CD4-positive, alpha-beta T cell treated with Interleukin-15 for 1 hour (primary cell): ENCODE measurements at places on chromosomes 12 and 14.

DNA sequence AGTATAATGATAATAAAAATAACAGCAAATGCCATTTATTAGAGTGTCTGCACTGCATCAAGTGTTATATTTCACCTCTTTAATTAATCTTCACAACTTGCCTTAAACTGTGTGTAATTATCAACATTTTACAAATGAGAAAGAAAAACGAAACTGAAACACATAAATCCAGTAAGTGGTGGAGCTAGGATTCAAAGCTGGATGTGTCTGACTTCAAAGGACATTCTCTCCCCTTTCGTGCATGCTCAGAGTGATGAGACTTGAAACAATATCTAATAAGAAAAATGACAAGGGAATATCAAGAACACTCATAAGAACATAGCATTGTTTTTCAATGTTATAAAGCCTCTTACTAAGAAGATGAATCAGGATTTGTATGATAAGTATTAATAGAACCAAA lies 78.8 kb downstream of the DUSP6 start:
- DNase-seq: no peak

DNA sequence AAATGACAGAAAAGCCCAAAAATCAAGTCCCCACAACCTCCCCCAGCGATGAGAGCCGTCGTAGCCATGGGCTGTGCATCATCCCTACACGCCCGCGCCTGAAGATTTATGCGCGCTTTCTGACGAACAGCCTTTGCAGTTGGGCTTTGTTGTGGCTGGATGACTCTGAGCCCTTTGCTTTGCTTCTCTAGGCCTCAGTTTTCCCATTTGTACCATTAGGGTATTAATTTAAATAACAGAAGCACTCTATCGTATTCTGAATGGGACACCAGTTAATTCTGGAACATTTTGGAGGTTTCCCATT lies 24.2 kb downstream of the SFSWAP start:
- no peak for DNase-seq

DNA sequence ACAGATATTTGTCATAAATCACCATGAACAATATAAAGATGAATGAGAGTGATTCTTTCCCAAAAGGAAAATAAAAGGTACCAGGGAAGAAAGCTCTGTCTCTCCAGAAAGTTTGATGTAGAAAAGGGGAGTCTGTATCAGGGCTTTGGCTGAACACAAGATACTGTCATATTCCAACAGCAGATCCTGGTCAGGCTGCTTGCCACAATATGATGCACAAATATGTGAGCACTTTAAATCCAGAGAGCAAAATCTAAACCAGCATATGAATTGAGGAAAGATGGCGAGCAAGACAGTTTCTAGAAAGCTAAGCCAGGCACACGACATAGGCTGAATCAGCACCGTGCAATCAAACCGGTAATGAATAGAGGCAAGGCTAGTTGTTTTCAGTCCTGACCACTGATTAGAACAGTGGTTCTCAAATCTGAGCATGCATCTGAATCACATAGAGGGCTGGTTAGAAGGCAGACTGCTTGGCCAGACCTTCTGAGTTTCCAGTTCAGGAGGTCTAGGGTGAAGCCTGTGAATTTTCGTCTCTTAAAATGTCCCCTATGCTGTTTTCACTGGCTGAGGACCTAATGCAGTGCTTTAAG lies 60.7 kb downstream of the PLCZ1 start:
- no peak for DNase-seq

GRCh38 chr12:123134271-123134671 lies 16.6 kb downstream of the PITPNM2 start:
- no peak for DNase-seq

- no peak for DNase-seq
Observed at GRCh38 chr14:74733221-74733620, 20.3 kb downstream of the FCF1 start.

DNA sequence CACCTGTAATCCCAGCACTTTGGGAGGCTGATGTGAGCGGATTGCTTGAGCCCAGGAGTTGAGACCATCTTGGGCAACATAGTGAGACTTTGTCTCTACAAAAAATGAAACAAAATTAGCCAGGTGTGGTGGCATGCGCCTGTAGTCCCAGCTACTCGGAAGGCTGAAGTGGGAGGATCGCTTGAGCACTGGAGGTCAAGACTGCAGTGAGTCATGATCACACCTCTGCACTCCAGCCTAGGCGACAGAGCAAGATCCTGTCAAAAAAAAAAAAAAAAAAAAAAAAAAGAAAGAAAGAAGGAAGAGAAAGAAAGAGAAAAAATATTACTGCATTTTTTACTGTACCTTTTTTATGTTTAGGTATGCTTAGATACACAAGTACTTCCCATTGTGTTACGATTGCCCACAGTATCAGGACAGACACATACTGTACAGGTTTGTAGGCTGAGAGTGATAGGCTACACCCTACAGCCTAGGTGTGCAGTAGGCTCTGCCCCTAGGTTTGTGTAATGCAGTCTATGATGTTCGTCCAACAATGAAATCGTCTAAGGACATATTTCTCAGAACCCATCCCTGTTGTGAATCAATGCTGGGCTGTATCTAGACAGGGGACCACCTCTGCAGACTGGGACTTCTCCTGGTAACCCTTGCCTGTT lies 160.4 kb upstream of the PWP1 start:
- no peak for DNase-seq

- DNase-seq: peak; percentile 86
Observed at GRCh38 chr14:102928412-102929240, 6.2 kb downstream of the AMN start.

GRCh38 chr12:99505805-99506204 lies 141.7 kb upstream of the GARIN6 start:
- no peak for DNase-seq

DNA sequence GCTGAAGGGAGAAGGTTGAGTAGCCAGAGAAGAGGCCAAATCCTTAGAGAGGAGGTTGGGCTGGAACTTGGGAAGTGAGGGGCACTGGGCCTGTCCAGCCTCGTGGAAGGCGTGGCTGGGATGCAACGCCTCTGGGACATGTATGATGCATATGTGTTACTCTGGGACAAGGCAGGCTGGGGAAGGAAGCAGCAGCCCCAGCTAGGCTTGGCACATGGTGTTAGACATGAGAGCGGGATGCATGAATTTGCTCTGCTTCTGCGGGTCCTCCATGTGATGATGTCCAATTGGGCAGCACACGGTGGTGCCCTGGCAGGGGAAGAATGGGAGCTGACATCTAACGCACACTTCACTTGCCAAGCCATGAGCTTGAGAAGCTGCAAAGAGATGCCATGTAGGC lies 21.3 kb downstream of the PLEKHH1 start:
- no peak for DNase-seq

DNA sequence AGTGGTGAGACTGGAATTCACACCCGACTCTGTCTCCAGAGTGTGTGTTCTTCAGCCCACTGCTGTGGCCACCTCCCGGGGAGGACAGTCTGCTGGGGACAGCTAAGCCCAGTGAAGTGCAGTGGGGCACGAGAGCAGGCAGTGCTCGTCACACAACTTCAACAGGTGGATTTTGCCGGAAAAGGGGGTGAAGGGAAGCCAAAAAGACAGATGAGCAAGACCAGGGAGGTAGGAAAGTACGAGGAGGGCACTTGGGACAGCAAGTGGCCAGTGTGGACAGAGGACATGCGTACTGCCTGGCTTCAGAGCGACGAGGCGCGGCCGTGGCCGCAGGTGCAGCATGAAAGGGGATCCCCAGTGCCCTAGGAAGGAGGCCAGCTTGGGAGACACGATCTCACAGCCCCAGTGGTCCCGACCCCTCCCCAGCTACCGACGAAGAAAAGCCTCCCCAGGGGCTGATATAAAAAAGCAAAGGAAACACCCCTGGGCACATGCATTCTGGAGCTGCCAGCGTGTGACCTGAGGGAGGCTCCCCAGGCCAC lies 96.1 kb downstream of the FBXL14 start:
- no peak for DNase-seq

DNA sequence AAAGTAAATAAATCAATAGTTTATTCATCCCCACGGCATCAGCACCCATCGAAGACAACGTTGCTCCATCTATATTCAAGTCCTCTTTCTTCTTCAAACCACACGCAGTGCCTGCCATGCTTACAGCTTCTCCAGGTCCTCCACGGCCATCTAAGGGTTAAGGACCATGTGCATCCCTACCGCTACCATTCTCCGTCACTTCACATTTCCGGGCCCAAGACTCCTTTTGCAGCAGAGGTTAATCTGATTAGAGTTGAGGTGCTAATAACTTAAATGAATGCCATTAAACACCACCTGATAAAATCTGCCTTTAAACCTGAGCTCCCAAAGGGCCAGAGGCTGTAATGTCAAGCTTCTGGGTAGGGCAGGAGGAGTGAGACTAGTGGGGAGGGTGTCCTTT lies 79.7 kb upstream of the CCND2 start:
- DNase-seq: no peak

DNA sequence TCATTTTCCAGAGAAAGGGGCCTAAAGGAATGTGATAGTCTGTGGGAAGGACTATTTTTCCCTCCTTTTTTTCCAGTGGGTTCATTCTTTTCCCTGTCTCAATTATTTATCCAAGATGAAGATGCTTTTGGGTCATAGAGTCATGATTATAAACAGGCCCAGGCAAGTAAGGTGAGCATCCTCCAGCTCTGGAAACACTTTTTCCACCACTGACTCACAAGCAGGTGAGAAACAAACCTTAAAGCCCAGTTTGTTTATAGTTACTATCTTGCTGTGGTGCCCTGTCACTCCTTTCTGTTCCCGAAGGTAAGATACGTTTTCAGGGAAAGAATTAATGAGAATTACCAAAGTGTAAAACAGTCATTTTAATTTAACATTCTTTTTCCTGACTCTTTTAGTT lies 107.7 kb upstream of the IFNG-AS1 start:
- DNase-seq: no peak

- peak; percentile 26 for DNase-seq
Observed at GRCh38 chr12:89882050-89882449, 173.4 kb upstream of the ATP2B1 start.

DNA sequence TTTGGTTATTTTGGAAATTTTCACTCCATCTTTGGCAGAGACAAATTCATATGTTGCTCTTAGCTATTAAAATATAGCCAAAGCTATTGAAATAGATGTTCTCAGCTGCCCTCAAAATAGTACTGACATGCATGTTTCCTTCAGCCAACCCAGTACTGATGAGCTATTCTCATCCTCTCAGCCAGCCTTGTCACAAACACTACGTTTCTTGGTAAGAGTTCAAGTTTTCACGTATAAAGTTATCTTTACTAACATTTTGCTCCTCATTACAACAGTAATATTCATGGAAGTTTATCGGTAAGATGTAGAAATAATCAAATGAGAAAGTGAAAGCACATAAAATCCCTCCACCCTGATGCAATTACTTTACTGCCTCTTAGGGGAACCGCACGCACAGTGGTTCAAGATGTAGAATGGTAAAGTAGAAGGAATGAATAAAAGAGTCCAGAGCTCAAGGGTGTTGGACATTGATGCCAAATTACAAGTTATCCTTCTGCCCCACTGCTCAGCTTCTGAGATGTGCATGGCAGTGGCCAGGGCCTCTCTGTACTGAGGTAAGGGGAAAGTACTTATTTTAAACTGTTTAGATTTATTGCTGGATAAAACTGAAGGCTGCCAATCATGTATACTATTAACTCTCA lies 20.7 kb downstream of the GCH1 start:
- no peak for DNase-seq

GRCh38 chr12:93741659-93742109 lies 64.5 kb downstream of the CRADD start:
- no peak for DNase-seq

DNA sequence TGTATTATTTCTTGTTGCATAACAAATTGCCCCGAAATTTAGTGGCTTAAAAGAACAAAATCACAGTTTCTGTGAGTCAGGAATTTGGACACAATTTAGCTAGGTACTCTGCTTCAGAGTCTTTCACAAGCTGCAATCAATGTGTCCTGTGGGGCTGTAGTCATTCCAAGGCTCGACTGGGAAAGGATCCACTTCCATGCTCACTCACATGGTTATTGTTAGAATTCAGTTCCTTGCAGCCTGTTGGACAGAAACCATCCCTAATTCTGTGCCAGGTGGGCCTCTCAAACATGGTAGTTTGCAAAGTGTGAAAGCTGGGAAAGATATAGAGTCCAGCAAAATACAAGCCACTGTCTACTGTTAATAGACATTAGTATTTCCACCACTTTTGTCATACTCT lies 59.7 kb upstream of the ARID2 start:
- no peak for DNase-seq

GRCh38 chr12:62540354-62540753 lies 73.7 kb downstream of the MON2 start:
- no peak for DNase-seq

- no peak for DNase-seq
Observed at GRCh38 chr14:20116748-20117147, 6.2 kb downstream of the OR4K17 start.

DNA sequence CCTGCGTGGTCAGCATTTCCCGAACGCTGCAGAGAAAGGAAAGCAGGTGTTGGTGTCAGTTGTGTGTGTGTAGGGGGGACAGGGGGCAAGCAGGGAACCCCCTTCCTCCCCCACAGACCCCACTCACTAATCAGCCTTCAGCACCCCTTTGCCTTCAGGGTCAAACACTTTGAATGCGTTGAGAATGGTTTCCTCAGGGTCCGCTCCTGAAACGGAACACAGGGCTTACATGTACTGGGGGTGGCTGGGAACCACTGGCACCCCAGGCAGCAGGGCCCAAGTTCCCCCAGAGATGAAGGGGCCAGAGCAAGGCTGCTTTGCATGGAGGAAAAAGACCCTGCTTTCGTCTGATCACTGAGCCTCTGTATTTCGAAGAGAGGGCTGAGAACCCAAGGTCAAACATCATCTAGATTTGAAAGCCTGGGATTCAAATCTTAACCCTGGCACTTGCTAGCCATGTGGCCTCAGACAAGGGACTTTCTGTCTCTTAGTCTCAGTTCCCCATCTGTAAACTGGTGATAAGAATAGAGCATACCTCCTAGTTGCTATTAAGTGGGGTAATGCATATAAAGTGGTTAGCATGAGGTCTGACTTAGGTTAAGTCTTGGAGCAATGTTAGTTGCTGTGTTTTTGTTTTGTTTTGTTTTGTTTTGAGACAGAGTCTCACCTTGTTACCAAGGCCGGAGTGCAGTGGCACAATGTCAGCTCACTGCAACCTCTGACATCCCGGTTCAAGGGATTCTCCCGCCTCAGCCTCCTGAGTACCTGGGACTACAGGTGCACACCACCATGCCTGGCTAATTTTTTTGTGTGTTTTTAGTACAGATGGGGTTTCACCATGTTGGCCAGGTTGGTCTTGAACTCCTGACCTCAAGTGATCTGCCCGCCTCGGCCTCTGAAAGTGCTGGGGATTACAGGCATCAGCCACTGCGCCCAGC lies 7.0 kb downstream of the MYL2 start:
- peak; percentile 24 for DNase-seq

GRCh38 chr14:99971087-99971940 lies 93.9 kb upstream of the EVL start:
- peak; percentile 75 for DNase-seq
